ENCODE measurements at places on chromosomes 2 and 18.

GRCh38 chr2:122804494-122804893 lies 1049.0 kb downstream of the TSN start:
- DNase-seq = no peak

DNA sequence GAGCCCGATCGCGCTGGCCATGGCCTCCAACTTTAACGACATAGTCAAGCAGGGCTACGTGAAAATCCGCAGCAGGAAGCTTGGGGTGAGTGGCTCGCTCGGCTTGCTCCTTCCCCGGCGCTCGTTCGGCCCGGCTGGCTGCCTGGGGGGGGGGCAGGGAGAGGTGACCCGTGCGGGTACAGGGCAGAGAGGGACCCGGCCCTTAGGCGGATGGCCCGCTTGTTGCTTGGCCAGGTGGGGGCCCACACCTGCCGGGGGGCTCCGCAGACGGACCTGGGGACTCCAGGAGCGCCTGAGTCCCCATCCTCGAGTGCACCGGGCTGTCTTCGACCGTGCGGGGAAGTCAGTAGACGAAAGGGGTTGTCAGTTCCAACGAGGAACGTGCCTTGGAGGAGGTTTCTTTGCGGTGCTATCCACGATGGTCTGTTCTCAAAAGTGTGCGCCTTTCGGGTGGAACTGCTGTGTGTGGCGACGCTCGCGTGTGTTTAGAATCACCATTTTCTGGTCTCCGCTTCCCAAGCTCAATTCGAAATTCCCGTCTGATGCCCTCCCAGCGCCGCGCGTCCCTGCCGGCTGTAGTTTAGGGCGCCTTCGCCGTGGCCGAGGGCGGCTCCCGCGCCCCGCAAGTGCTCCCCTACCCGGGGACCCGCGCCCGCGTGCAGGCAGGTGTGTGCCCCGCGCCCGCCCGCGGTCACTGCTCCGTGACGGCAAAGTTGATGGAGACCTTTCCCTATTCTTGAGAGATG lies 711 bp downstream of the DOK6 start:
- DNase-seq = no peak

DNA sequence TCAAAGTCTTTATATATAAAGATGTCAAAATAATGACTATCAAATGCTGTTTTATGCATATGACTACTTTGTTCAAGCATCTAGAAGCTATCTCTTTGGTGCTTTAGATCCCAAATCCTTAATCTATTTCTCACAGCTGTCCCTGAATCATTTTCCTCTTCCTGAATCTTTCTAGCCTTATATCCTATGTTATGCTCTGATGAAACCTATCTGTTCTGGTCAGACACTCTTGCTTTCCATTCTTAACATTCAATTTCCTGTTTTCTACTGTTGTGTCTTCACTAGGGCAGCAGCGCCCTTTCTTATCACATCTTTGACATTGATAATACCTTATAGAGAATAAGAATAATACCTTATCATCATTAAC lies 6.3 kb upstream of the PARD3B start:
- no peak for DNase-seq

- no peak for DNase-seq
Observed at GRCh38 chr2:209389171-209389618, 34.7 kb upstream of the MAP2 start.

DNA sequence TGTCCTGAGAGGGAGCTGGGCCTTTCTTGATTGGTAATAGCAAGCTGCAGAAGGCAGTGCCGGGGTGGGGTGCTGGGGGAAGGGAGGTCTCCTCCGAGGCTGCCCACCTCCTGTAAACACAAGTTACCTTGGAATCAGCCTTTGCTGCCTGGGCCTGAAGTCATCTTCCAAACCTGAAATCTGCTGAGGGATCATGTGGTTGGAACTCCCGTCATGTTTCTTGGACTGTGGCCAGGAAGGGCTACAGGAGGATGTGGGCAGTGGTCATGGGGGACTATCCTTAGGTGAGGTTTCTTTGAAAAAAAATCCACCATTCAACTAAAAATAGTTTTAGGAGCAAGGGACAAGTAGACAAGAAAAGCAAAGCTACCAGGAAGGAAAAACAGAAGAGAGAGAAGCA lies 74.2 kb downstream of the CDK15 start:
- DNase-seq = no peak

DNA sequence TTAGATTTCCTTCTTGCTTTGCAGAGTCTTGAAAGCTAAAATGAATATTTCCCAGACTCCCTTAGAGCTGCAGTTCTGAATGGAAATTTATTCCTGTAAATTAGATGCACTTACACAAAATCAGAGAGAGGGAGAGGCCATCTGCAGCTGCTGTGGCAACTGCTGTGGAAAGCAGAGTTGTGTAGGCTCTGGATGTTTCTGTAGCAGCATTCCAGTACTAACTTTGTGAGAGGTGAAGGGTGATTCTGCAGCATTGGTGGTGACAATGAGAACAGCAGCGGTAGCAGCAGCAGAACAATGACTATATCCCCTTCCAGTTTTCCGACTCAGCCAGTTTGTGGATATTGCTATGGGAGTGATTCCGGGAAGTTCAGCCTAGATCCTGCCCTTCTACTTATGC lies 433.0 kb upstream of the REG3G start:
- DNase-seq = no peak

DNA sequence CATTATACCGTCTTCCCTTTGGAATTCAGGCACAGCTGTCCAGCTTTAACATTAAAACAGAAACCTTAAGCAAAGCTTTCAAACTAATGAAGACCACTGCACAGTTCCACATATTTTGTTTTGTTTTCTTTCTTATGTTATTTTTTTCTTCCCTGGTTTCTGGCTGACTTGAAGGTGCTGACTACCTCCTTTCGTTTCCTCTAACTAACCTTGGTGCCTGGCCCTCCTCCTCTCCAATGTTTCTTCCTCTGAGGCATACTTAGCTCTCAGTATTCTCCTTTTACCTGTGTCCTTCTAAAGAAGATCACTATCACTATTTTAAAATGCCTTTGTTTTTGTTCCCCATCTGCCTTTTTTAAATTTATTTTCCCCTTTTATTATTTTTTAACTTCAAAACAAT lies 433.3 kb upstream of the SPHKAP start:
- no peak for DNase-seq

DNA sequence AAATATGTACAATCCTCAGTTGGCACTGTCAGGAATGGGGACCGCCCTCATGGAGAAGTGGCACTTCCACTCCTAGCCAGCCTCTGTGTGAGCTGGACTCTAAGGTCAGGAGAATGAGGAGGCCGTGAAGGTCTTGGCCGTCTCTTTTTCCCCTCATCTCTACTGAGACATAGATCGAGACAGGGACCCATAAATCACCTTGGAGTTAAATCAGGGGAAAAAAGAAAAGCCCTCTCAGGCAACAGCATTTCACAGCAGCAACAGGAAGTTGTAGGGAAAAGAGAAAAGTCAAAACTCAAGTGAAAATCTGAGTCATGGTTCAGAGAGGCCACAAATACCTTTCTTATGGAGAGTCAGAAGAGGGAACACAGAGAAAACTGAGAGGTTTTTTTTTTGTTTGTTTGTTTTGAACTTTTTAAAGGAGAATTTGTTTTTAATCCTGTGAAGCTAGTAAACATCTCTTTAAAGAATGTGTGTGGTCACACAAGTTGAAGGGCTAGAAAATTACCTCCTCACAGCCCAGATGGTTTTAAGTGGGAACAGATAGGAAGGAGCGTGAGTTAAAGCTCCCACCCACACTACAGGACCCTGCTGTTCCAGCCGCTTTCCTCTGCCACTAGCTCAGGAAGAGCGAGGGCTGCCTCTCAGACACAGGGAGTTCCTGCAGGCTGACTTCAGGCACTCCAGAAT lies 30.6 kb upstream of the CYP1B1 start:
- no peak for DNase-seq

DNA sequence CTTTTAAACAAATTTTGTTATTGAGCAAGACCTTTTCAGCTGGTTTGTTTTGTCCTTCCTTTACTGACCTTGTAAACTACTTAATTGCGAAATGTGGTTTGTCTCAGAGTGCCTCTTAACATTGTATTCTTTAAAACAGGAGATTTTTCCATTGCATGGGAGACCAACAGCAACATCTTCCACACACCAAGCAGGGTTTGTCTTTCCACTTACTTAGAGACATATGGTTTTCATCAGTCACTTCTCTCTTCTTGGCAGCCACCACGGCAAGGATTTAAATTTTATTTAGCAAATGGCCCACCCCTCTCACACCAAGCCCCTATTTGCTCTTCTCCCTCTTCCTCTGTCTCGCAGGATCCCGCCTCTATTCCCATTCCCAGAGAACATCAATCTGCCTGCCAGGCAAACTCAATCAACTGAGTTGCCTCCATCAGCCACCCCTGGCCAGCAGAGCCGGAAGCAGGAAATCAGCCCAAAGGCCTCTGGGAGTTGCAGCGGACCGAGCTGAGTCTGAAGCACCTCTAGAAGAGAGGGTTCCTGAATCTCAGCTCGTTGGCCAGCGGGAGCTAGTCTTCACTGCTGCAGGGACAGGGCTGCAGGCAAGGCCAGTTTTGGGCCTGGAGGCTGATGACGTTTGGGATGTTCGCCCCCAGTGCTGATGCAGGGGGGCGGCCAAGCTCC lies 11.3 kb upstream of the CIB4 start:
- DNase-seq = no peak

DNA sequence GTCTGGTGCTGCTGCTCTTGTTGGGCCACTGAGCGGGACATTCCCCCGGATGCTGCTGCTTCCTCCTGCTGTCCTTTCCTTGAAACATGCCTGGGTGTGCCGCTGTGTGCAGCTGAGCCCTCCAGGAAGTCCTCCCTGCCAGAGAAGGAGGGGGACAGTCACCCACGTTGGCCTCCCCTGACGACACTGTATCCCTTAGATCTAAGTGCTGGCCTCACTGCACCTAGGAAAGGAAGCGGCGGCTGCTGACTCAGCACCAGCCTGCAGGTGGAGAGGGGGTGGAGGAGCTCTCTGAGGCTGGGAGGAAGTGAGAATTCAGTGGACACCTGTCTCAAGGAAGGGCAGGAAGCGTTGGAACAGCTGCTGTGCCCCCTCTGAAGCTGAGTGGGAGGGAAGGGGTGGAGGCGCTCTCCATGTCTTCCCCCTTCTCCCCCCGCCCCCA lies 239.8 kb downstream of the HAUS1 start:
- peak; percentile 6 for DNase-seq

GRCh38 chr2:227717687-227718567 lies at the start of gene SLC19A3:
TSS of gene SLC19A3 (minus strand) at chr2:227718028. CDS start at chr2:227702318, 15,710 bp downstream.
- DNase-seq = no peak

DNA sequence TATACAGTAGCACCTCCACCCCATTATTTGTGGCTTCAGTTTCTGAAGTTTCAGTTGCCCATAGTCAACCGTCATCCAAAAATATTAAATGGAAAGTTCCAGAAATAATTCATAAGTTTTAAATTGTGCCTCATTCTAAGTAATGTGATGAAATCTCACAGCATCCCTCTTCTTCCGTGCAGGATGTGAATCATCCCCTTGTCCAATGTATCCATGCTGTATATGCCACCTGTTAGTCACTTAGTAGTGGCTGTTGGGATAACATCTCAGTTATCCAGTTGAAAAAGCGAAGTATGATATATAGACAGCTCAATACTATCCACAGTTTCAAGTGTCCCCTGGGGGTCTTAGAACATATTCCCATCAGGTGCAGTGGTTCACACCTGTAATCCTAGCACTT lies 119.1 kb upstream of the OTX1 start:
- no peak for DNase-seq

DNA sequence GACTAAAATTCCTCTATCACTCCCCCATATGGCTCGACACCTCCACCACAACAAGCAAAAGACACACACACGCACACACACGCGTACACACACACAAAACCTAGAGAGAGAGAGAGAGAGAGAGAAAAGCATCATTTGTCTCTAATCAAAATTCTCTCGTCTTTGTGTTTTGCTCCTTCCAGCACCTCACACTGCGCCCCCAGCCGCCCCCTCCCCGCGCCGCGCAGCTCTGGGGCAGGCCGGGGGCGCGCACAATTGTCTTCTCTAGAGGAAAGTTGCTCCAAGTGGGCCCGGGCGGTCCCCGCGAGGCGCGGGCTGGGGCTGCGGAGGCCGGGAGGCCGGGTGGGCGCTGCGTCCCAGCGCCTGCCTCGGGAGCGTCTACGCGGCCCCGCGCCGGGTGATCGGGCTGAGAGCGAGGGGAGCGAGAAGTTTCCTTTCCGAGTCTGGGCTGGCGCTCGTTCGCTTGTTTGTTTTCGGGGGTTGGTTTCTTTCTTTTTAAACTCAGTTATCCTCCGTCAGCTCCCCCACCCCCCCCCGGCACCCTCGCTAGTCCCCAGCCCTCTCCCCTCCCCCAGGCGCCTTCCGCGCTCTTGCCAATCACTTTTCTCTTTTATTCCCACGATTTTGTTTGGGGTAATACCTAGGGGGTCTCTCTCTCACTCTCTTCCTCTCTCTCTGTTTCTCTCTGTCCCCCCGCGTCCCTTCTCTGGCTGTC lies 4.1 kb downstream of the ZEB2 start:
- no peak for DNase-seq

- DNase-seq = no peak
Observed at GRCh38 chr2:230664128-230664527, 48.5 kb upstream of the CAB39 start.

- DNase-seq = no peak
Observed at GRCh38 chr2:188345020-188345419, 53.3 kb downstream of the GULP1 start.

DNA sequence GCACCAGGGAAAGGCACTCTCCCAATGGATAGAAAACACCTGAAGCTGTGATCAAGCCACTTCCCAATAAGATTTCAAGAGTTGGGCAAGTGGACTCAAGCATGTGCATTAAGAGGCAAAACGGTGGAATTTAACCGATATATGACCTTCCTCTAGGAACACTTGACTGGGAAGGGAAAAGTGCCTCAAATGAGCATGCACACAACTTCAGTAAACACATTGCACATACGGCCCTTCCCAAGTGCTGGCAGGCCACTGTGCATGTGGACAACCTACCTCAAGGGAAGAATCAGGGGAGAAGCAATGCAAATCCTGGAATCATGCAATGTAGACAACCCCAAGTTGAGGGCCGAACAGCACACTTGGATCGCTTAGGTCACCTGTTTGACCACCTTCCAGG lies 23.9 kb upstream of the SH3RF3 start:
- no peak for DNase-seq

DNA sequence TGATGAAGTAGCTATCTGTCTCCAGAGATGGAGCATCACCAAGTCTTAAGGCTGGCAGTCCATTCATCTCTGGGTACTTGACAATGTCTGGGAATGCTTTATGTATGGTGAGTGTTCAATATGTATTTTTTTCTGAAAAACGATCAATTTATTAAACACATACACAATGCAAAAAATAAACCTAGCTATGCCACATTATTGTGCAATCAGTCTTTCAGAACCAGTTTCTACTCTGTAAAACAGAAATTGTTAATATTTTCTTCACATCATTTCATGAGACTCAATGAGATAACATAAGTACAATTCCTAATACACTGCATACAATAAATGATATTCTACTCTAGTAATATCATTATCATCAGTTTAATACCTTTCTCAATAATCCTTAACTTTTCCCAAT lies 122.5 kb downstream of the PIGN start:
- no peak for DNase-seq

- no peak for DNase-seq
Observed at GRCh38 chr2:169693360-169693759, 845 bp downstream of the CFAP210 start.

- no peak for DNase-seq
Observed at GRCh38 chr2:174794851-174795374, 30.6 kb upstream of the CHRNA1 start.

GRCh38 chr2:6309415-6310255 lies 556.1 kb downstream of the CMPK2 start:
- DNase-seq = no peak

- no peak for DNase-seq
Observed at GRCh38 chr18:68499141-68499540, 215.8 kb downstream of the TMX3 start.

- peak; percentile 91 for DNase-seq
Observed at GRCh38 chr2:43127208-43127940, 99.0 kb downstream of the ZFP36L2 start.

- DNase-seq = no peak
Observed at GRCh38 chr2:38039121-38039910, 36.6 kb downstream of the CYP1B1 start.
